B cell (primary cell): ENCODE measurements at places on chromosomes 1 and 21. TPM values are rescaled to one million over a fixed set of nuclear protein-coding genes. Genes with fewer than 3 reads are reported as not detected.

DNAJC16 gene
- 41.2 and 47.1 TPM in 2 replicates for total RNA-seq

GBP4 gene
- 35.3 and 43.9 TPM in 2 replicates for total RNA-seq

- peak overlapping the region; percentile 88 for H3K27ac ChIP-seq
- DNase-seq, result peak; percentile 90
- no peaks in the 10 kb centered on the region for H3K36me3 ChIP-seq
- H3K4me1 ChIP-seq, result peaks cover 37% of the 10 kb centered on the region
These were observed 21.9 kb upstream of the PIK3CD start for GRCh38 chr1:9629445-9630201.

DNA sequence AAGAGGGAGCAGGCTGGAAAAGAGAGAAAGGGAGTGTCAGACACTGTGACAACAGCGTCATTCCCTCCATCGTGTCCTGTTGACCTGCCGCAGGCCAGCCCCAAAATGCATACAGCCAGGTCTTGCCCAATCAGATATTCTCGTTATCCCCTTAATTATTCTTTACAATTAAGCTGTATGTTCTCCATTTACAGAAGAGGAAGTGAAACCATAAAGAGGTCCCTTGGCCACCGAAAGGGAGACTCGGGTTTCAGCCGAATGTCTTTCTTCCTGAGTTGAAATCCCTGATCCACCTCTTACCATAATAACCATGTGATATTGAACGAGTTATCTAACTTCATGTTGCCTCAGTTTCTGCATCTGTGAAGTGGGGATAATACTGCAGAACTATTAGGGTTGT, 70.5 kb downstream of the IGSF21 start:
- H3K4me1 ChIP-seq, result no peaks in the 10 kb centered on the region
- peak; percentile 16 for DNase-seq
- no peaks in the 10 kb centered on the region for H3K36me3 ChIP-seq
- H3K4me3 ChIP-seq, result no peak overlapping the region
- no peak overlapping the region for H3K27ac ChIP-seq
- H3K27me3 ChIP-seq, result peaks cover 2% of the 10 kb centered on the region

- H3K36me3 ChIP-seq, result no peaks in the 10 kb centered on the region
- no peak overlapping the region for H3K4me3 ChIP-seq
- H3K27ac ChIP-seq, result no peak overlapping the region
These were observed 7.3 kb downstream of the GSTM5 start for GRCh38 chr1:109719337-109719837.

DNA sequence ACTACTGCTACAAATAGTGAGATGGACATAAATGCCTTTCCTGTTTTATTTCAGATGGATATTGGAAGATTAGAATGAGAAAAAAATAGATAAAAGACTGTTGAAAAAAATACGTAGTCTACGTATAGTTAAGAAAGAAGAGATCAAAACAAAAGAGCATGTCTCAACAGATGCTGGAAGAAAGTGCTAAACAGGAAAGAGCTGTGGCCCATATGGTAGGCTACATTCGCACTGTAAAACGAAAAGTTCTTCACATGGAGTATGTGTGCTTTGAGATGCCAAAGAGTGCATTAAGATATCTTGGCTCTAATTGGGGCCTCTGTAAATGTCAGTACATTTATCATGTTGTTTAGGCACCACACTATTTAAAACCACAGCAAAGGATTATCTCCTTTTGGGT, 741.7 kb downstream of the LTN1 start:
- H3K4me3 ChIP-seq, result no peak overlapping the region
- no peaks in the 10 kb centered on the region for H3K36me3 ChIP-seq
- H3K4me1 ChIP-seq, result no peaks in the 10 kb centered on the region

- no peak overlapping the region for H3K4me3 ChIP-seq
- no peak overlapping the region for H3K27ac ChIP-seq
- DNase-seq, result no peak
- no peaks in the 10 kb centered on the region for H3K27me3 ChIP-seq
- H3K4me1 ChIP-seq, result no peaks in the 10 kb centered on the region
These were observed 283.8 kb downstream of the MRPL39 start for GRCh38 chr21:25323356-25323949.

DNA sequence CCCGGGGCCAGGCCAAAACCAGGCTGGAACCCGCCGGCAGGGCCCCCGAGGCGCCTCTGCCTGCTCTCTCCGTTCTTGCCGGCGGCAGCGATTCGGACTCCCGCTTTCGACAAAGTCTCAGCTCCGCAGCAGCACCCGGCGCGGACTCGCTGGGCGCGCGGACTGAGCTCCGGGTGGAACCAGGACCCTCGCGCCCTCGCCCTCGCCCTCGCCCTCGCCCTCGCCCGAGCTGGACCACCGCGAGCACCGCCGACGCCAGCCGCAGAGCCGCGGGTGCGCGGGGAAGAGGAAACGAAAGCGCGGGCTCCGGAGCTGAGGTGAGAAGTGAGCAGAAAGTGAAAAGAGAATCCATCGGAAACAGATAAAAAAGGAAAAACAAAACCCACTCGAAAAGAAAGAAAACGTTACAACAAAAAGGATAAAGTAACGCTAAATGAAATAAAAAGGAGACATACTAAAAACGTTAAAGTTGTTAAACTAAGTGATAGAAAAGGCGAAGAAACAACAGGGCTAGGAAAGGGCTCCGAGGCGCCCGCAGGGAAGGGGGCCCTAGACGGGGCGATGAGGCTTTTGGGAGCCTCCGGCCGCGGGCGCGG, 64.9 kb downstream of the MEF2D start:
- H3K4me3 ChIP-seq, result peak overlapping the region; percentile 69
- peaks cover 91% of the 10 kb centered on the region for H3K27me3 ChIP-seq
- no peak overlapping the region for H3K27ac ChIP-seq
- peaks cover 32% of the 10 kb centered on the region for H3K4me1 ChIP-seq
- peak; percentile 81 for DNase-seq
- no peaks in the 10 kb centered on the region for H3K36me3 ChIP-seq
